ENCODE measurements at places on chromosomes 5 and 9. TPM values are rescaled to one million over a fixed set of nuclear protein-coding genes. Genes with fewer than 3 reads are reported as not detected.

Gene C9
- total RNA-seq: not detected

Gene PCDHB3
- total RNA-seq: not detected

Gene SPINK1
- not detected for total RNA-seq

Gene LCN6
- not detected for total RNA-seq

Gene MRRF
- total RNA-seq: 27.0 TPM

Gene LCN10
- not detected for total RNA-seq

Gene KCNV2
- not detected for total RNA-seq

Gene ERAP2
- 91.3 TPM for total RNA-seq

Gene PCDHGA6
- 0.10 TPM for total RNA-seq

Gene ACTL7B
- not detected for total RNA-seq

DNA sequence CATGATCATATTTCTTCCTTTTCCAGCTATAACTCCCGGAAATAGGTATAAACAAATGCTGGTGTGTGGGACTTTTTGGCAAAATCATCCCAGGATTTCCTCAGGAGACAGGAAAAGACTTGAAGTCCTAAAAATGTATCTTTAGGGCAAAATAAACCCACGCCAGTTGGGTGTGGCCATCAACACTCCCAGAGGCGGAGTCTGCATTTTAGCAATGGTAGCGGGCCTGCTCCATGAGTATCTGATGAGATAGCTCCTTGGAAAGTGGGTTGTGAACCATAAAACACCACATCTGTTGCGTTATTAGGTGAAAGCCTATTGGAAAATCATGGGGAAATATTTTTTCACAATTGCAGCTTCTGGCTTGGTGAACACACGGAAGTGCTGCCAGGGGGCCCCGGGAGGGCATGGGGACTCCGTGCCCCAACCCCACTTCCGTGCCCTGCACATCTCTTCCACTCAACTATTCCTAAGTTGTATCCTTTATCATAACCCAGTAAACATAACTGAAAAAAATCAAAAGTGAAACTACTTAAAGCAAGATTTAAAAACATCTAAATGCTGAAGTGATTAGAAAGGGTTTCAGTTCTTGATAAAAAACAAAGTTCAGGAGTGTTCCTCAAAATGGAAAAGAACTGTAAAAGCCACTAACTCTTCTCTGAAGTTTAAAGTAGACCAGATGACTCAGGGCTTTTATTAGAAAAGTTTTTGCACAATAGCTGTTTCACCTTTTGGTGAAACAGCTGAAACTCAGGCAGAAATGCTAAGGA is 111.2 kb downstream of the LRRC70 start:
- no peak for DNase-seq

- peak; percentile 34 for DNase-seq
Observed at GRCh38 chr5:132176521-132176945, 51.1 kb downstream of the P4HA2 start.

- no peak for DNase-seq
Observed at GRCh38 chr5:22258139-22258538, 595.0 kb downstream of the CDH12 start.

DNA sequence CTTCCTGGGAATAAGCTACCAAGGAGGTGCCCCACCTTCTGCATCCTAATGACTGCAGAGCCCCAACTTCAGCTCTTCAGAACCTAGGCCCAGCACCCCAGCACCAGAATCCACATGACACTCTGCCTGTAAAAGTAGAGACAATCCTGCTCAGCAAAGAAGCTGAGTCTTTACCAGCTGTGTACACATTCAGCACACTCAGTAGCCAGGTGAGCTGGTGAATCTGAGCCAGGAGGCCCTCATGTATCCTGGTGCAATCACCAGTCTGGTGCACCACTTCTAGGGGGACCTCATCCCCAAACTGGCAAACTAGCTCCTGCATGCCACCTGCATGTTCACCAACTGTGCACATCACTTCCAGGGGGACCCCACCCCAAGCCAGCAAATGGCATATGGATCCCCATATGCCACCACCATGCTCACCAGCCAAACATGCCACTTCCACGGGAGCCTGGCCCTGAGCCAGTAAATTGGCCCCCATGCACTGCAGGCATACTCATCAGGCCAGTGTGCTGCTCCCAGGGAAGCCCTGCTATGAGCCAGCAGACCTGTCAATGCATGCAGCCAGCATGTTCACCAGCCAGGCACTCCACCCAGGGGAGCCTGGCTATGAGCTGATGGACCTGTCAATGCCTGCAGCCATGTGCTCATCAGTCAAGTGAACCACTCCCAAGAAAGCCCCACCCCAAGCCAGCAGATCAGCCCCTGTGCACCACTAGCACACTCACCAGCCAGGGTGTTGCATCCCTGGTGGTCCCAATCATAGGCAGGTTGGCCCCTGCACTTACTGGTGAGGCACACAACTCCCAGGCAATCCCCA is 15.6 kb upstream of the BTNL9 start:
- DNase-seq: no peak

DNA sequence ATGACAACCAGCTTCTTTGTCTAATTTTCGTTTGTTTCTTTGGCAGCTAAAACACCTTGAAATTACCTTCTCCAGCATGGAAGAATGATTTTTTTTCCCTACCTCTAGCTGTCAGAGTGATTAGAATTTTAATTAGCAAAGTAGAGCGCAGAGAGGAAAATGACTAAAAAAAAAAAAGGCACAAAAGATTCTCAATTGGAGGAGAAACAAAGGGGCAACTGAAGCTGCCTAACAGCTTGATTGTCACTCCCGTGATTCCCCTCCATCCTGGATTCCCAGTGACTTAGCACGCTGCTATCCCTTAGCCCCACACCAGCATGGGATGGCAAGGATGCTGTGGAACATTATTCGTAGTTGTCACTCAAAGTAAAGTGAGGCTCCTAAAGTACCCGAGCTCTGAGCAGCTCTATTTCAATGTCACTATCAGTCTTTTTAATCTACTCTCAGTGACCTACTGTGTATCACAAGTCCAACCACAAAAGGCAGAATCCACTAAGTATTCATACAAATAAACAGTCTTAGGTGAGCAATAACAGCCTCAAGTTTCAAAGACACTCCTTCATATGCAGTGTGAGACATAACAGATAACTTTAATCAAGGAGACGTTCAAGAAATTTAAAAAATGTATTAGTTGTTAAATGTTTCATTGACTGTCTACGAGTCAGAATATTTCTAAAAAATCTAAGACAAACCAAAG is 710.0 kb upstream of the GRAMD2B start:
- no peak for DNase-seq

- DNase-seq: no peak
Observed at GRCh38 chr9:130817914-130818313, 17.1 kb upstream of the ABL1 start.

- DNase-seq: no peak
Observed at GRCh38 chr9:35646153-35646532, 4.6 kb downstream of the SIT1 start.

GRCh38 chr9:85199866-85200495 is 530.5 kb downstream of the NTRK2 start:
- DNase-seq: no peak

DNA sequence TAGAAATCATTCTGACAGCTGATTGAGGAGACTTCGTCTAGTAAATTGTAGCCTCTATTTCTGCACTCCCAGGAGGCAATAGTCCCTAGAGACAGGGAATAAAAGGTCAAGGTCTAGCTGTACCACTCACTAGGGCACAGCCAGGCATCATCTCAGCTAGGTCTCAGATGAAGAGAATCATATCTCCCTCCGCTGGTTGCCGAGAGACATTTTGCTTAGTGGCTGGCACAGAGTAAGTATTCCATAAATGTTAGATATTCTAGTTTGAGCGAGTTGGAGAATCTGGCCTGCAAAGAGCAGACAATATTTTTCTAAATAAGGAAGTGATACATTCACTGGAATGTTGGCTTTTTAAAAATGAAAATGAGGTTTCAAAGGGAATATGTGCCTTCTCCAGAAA is 180.4 kb upstream of the ACTBL2 start:
- DNase-seq: no peak

DNA sequence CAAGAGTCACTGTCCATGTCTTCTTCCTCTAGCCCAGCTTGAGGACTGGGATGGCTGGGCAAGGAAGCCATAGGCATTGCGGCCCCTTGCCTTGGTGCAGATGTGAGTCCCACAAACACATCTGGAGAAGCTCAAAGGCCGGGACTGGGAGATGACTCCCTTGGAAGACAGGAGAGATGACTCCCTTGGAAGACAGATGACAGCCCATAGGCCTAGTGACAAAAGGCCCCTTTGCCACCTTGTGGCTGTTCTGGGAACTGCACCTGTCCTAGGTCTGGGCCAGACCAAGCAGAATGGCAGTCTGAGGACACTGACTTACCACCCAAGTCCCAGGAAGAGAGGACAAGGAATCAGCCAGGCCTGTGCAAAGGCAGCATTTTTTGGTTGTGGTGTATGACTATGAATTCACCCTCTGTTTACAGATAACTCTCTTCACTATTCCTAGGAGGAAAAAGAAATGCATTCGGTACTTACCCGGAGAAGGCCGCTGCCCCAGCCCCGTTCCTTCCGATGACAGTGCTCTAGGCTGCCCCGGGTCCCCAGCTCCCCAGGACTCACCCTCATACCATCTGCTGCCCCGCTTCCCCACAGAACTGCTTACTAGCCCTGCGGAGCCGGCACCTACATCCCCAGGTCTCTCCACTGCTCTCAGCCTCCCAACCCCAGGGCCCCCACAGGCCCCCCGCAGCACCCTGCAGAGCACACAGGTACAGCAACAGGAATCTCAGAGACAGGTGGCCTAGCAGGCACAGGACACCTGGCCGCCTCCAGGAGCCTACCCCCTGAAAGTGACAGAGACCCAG is 30.8 kb downstream of the SKP1 start:
- peak; percentile 83 for DNase-seq

GRCh38 chr9:126708178-126708577 is 94.5 kb downstream of the LMX1B start:
- no peak for DNase-seq

DNA sequence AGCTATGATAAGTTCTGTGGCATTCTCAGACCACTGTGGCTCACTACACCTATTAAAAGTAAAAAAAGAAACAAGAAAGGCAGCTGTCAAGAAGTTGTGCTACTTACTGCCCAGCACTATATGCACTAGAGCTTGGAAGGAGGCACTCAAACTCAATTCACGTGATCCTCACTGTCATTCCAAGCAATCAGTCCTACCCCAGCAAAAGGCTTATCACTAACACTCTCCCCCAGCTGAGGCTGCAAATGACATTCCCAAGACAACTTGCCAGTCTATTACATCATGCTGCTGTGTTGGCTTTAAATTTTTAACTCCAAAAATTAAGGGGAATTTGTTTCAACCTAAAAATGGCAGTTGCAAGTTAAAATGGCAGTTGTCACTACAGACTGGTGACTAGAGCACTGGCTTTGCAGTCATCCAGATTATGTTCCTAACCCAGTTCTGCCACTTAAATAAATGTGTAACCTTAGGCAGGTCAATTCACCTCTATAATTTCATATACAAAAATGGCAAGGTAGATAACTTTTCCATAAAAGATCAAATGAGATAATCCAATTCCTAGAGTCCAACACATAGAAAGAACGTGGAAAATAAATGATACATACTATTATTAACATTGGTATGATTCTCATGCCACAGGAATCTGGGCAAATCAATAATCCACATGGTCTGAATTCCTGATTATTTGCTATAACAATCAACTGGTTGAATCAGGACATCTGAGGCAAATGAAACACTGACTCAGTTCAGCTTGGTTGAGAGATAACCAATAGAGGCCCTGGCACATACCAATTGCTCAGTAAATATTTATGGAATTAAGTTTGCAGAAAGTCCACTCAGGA is 52.4 kb downstream of the FBXW11 start:
- no peak for DNase-seq

DNA sequence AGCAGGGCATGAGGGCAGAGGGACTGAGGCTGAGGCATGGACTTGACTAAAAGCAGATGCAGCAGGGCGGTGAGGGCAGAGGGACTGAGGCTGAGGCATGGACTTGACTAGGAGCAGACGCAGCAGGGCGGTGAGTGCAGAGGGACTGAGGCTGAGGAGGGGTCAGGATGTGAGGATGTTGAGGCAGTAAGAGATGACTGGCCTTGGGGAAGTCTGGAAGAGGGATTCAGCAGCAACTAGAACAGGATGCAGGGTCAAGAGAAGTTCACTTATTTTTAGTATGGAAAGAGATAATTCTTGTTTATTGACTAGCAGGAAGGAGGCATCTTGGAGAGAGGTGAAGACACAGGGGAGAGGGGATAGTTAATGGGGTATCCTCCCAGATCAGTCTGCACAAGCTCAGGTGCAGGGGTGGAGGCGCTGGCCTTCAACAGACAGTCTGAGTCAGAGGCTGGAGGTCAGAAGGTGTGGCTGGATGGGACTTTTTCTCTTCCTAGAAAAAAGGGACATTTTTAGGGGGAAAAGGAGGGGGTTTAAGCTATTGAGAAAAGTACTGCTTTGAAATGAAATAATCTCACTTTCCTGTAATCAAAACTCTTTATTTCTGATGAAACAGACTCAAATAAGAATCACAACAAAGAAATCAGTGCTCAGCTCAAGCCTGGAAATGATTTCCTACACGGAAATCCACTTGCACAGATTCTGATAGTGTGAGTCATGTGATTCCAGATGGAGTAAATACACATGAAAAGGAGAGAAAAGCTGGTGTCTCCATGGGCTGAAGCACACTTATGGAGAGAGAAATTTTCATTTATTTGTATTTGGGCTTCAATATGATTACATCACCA is 130.9 kb downstream of the PALM2AKAP2 start:
- no peak for DNase-seq

GRCh38 chr5:175124251-175124813 is 319.6 kb downstream of the DRD1 start:
- no peak for DNase-seq

- peak; percentile 23 for DNase-seq
Observed at GRCh38 chr9:96383165-96383942, at the start of gene SLC35D2. SLC35D2 (minus strand) TSS chr9:96383711; CDS start chr9:96383634, 77 bp downstream.

GRCh38 chr9:125749287-125749935 is 2.2 kb downstream of the PBX3 start:
- no peak for DNase-seq

- DNase-seq: no peak
Observed at GRCh38 chr9:97557606-97558095, 56.2 kb downstream of the TMOD1 start.

DNA sequence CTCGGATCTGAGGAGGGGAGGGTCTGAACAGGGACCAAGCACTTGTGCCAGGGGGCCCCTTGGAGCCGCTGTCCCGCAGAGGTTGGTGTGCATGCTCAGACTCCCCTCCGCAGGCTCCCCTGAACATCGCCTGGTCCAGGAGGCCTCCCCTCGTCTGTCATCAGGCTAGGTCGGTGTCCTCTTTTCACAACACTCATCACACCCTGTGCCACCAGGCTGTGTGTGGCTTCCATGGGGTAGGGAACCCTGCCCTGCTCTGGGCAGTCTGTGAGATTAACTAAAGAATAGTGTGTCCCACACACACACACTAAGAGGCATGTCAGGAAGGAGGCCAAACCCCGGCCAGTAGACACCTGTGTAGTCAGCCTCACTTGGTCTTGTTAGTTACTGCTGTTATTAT is 119.3 kb downstream of the C5orf15 start:
- no peak for DNase-seq

GRCh38 chr9:347667-348292 is 133.1 kb downstream of the DOCK8 start:
- no peak for DNase-seq

DNA sequence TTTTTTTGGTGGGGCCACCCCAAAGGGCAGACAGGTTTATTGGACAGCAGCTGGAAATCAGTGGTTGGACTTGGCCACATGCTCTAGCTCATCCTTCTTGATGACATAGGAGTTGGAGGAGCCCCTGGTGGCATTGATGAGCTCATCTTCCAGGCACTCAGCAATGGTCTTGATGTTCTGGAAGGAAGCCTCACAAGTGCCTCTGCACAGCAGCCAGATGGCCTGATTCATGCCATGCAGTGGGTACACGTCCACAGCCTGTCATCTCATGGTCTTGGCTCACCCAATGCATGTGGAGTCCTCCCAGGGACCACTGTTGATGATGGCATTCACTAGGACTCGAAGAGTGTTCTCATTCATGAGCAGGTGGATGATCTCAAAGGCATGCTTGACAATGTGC is 11.3 kb upstream of the RCL1 start:
- DNase-seq: no peak
